ENCODE measurements at places on chromosomes 12 and 14.

GRCh38 chr12:121427556-121428050, 27.7 kb downstream of the RNF34 start:
- DNase-seq, result no peak

GRCh38 chr12:90257927-90258624, 549.4 kb upstream of the ATP2B1 start:
- DNase-seq, result no peak

- DNase-seq, result no peak
These were observed 288.6 kb downstream of the AACS start for GRCh38 chr12:125353871-125354270.

DNA sequence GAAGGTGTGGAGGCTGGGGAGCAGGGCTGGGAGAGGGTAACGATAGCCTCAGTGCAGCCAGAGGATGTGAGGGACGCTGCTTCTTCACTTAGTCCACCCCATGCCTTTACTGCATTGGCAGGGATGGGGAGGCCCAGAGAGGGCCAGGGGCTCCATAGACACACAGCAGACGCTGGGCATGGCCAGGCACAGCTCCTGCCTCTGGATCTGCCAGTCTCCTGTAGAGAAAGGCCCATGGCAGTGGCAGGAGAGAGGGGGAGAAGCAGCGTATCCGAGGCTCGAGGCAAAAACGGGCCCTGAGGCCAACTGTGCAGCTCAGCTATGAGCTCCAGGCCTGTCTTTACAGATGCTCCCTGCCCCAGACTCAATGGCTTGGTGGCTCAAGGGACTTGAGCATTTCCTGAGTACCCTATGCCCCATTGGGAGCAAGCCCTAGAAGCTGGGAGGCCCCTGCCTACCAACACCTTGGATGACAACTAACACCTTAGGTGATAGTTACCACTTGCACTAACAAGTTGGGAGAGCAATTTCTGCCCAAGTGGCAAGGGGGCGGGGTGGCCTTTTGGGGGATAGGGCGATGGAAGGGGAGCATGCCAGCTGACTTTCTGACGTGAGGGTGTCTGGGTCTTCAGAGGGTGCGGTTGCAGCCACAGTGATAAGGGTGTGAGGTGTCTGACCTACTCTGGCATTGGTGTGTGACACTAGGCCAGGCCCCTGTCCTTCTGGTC, 5.0 kb upstream of the LBHD2 start:
- DNase-seq, result no peak

DNA sequence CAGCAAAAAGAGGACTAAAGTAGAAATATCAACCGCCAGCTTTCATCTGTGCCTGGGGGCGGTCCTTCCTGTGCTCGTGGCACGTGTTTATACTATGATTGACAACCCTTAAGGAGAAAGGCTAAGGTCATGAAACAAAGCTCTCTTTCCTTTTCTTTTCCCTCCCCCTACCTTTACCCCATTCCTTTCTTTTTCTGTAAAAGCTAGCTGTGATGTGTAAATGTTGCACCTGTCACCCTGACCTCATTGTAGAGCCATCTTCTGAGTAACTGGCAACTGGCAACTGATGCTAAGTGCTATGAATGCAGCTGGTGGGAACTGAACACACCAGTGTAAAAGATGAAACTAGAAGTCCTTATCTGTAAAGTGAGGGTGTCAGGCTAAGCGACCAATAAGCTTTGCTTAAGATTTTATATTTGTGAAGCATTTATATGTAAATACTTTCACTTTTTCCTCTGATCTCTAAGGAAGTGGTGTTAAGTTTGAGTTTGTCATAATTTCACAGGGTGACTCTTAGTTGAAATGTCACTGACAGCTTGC, 102.8 kb upstream of the BCAT1 start:
- no peak for DNase-seq
